ENCODE measurements at places on chromosomes 1 and 21.

DNA sequence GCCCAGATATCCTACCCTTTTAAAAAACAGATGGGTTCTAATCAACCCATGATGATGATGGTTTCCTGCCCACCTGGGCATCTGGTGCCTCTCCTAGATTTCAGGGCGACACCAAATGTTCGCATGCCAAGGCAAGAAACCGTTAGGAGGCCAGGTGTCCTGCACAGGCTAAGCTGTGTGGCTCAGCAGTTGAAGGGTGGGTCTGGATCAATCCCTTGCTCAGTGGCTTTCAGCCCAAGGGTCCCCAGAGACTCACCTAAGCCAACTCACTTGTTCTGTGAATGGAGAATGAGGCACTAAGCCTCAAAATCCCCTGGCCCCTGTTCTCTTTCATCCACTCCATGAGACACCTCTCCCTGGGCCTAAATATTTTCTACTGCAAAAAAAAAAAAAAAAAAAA lies 169.1 kb upstream of the EDN2 start:
- DNase-seq, result no peak

GRCh38 chr1:30310966-30311742 lies 412.2 kb downstream of the MATN1 start:
- no peak for DNase-seq

GRCh38 chr1:163528710-163529348 lies 207.1 kb downstream of the NUF2 start:
- no peak for DNase-seq

GRCh38 chr1:54701996-54702395 lies 13.7 kb upstream of the TTC4 start:
- no peak for DNase-seq

- no peak for DNase-seq
Observed at GRCh38 chr1:33364565-33364918, 43.6 kb upstream of the A3GALT2 start.

- DNase-seq, result no peak
Observed at GRCh38 chr21:42272984-42273600, 42.1 kb downstream of the TFF3 start.

DNA sequence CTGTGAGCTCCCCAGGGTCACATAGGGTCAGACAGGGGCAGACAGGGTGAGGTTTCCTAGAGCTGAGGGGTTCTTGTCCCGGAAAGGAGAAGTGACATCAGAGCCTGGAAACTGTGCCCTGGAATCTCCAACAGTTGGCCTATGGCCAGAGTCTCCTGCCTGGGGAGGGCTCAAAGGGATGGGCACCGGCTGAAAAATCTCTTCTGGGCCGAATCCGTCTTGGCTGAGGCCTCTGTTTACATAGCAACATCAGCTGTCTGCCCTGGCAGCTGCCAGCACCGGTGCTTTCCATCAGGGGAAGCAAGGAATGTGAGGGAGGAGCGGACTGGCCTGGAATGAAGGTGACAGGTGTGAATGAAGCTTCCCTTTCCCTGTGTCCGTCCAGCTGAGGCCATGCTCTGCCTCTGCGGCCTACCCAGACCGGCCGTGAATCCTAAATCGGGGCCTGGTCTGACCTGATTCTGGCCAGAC lies 30.7 kb downstream of the VASH2 start:
- no peak for DNase-seq

DNA sequence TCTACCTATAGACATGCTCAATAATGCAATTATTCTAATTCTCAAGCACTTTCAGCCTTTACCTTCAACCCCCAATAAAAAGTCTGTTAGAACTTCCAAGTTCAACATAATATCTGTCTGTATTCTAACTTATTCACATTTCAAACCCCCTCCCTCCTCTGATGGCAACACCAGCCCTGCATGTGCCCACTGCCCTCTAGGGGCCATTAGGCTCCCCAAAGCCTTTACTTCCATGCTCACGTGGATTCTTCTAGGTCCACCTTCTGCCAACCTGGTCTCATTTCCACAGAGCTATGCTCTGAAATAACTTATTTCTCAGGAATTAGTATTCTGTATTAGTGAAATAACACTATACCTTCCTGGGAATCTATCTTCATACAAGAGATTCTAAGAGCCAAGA lies 22.2 kb upstream of the KPRP start:
- DNase-seq, result no peak

- no peak for DNase-seq
Observed at GRCh38 chr1:115220340-115221270, 117.4 kb downstream of the NGF start.

GRCh38 chr1:183515002-183515689 lies 42.8 kb downstream of the SMG7 start:
- DNase-seq, result no peak

- no peak for DNase-seq
Observed at GRCh38 chr1:164017239-164017638, 541.7 kb upstream of the PBX1 start.

GRCh38 chr1:93061895-93062792 lies 16.9 kb upstream of the MTF2 start:
- no peak for DNase-seq

DNA sequence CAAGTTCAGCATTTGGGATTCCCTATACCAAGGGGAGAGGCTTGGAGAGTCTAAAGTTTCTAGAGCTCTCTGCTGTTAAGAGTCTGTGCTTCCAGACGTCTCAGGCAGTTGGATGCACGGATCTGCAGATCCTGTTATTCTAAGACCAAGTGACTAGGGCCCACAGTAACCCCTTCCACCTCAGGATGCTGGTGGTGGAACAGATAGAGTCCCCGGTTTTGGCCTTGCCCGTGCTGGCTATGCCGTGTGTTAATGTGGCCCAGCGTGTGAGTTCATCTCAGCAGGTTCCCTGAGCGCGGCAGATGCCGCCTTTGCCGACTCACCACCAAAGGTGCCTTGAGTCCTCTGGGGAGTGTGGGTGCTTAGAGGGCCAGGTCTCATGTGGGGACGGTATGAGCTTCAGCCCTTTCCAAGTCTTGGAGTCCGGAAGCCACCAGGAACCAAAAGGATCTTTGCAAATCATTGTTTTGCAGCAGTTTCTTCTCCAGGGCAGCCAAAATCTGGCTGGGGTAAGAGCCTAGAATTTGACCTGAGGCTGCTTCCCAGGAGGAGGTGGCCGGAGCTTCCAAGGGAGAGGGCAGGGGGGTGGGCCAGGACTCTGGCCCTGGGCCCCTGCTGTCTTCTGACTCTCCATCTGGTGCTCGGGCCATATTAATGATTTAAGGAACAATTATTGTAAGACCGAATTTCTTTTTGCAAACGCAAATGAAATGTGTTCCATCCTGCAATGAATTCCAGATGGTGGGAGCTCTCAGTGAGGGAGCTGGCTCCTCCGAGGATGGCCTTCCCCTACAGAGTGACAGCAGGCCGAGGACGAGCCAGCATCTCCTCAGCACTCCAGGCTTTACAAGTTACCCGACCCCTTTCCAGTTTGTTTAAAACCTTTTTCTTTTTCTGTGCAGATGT lies 205.7 kb downstream of the FOXD2 start:
- no peak for DNase-seq

- DNase-seq, result no peak
Observed at GRCh38 chr1:157198619-157199420, 60.6 kb upstream of the ETV3 start.
